ENCODE measurements at places on chromosomes 7 and 10. TPM values are rescaled to one million over a fixed set of nuclear protein-coding genes. Genes with fewer than 3 reads are reported as not detected.

DNA sequence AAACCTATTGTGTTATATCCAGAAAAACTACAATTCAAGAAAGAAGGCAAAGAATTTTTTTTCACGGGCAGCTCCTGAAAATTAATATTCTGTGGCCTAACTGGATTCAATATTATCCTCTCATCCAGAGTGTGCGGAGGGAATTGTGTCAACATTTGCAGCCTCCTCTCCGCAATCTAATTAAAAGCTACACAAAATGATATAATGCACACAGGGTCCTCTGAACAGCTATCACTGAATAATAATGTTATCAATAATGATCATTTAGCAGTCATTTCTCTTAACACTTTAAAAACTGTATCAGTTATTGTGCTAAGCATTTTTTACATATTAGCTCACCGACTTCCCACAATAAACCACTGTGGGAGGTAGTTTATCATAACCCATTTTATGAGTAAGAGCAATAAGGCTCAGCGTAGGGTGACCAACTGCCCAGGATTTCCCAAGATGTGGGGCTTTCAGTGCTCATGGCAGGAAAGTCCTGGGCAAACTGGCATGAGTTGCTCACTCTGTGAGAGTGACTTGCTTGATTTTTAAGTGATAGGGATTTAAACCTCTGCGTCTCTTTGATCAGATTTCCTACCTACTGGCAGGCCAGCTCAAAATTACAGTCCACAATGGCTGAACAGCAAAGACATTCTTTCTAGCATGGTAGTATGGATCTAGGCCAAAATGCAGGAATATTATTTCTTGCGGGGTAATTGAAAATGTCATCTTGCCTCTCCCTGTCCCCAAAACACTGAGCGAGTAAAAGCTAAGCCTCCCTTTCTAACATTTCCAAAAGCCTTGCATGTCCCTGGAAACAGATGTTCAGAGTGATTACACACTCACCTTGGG lies 65.7 kb downstream of the AOAH start:
- no peak for DNase-seq

- no peak for DNase-seq
Measured at GRCh38 chr10:113930482-113931057, 76.1 kb downstream of the NHLRC2 start.

DNA sequence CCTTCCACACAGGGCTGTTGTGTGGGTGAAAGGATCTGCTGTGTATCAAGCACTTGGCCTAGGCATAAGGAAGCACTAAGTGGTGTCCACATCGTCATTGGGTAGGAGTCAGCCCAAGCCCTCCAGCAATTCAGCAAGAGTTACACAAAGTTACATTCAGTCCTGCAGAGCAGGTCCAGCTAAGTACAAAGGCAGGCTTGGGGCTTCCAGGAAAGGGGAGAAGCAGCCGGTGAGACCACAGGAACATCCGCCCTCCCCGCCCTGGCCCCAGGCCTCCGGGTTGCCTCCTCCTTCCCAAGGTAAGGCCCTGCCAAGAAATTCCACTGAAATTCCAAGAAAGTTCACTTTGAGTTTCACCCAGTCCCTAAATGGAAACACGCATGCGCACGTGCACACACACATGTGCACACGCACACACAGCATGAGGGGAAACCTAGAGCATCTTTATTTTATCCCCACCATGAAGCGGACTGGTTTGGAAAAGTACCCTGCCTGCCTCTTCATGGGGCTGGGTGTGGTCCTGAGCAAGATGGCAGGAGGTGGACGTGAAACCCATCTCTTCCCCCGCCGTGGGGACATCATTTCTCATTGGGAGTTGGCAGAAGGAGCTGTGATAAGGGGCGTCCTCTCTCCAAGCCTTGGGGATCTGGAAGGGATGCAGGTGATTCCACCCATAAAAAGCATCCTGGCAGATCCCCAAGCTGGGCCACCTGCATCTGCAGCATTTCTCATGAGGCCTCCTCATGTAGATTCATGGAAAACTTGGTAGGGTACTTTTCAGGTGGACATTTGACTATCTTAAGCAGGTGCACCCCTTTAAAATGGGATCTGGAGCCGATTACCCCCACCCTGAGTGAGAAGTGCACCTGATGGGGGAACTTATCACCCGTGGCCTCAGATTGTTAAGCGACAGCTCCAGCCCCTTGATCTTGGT lies 69.1 kb upstream of the NANOS1 start:
- DNase-seq: no peak

DNA sequence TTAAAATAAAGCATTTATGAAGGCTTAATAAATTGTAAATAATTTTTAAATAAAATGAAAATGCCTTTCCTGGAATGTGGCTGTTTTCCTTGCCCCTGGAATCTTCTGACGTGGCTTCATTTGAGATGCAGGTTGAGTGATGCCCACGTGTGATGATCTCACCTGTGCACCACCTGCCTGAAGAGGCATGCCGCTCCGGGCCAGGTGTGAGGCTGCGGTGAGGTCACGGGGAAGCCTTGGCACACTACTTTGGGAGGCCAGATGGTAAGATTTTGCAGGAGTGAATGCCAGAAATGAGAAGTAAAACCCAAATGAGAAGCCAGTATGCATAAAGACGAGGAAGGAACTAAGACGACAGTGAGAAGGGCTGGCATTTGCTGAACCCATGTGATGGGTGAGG lies 36.2 kb downstream of the GOT1 start:
- DNase-seq: no peak

DNA sequence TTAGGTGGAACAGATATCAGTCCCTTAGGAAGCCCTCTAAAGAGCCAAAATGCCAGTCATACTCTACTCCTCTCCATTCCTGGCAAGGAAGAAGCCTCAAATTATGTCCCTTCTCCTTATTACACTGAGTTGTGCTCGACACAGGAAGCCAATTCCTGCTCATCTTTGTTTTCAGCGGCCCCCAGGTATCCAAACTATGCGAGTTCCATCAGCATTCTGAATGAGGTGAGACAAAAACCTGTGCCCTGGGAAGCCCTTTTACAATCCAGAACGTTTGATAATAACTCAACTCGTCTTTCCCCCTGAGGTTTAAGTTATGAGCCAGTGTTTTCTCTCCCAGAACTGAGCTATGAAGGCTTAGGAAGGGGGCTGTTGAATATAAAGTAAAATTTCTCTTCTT lies 580.5 kb downstream of the NXPH1 start:
- DNase-seq: no peak

DNA sequence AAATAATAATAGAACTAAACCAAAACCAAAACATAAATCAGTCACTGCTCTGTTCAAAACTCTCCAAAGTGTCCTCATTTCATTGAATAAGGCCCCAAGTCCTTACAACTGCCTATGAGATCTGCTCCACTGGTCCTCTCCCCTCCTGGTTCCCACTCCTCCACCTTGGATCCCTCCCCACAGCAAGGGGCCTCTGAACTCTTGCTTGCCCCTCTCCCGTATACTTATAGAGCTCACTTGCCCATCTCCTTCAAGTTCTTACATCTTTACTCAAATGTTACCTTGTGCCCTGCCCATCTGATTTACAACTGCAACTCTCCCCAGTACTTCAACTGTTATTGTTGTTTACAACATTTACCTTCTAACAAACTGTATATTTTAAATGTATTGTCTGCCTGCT lies 819 bp downstream of the POLD2 start:
- no peak for DNase-seq

DNA sequence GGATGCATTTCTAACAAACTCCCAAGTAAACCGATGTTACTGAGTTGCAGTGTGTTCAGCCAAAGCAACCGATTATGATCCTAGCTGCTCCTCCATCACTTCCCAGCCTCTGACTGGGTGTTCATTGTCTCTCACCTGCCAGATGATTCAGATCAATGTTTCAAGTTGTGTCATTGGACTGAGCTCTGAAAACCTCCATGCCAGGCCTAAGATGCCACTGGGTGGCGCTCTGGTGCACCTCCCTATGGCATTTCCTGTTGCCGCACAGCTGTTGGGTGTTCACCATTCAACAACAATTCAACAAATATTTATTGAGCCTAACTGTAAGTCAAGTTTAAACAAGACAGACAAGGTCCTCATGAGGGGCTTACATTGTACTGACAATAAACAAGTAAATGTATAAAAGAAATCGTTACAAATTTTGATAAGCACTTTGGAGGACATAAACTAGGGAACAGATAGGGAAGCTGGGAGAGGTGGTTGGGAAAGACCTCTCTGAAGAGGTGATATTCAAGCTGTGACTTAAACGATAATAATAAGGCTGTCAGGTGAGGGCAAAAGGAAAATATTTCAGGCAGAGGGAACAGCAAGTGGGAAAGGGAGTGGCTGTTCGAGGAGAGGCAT lies 22.8 kb downstream of the RGR start:
- DNase-seq: peak; percentile 94

The ZNF273 gene
- 10.9 TPM for total RNA-seq

The C1QL3 gene
- not detected for total RNA-seq

Data from activated CD4-positive, alpha-beta memory T cell treated with anti-CD3 and anti-CD28 coated beads for 36 hours (primary cell).